Caudate nucleus (tissue), 63 donors: ENCODE measurements at places on chromosomes 2 and 18.
A peak's percentile ranks its signal among the peaks of the same experiment; 100 is the strongest.

DNA sequence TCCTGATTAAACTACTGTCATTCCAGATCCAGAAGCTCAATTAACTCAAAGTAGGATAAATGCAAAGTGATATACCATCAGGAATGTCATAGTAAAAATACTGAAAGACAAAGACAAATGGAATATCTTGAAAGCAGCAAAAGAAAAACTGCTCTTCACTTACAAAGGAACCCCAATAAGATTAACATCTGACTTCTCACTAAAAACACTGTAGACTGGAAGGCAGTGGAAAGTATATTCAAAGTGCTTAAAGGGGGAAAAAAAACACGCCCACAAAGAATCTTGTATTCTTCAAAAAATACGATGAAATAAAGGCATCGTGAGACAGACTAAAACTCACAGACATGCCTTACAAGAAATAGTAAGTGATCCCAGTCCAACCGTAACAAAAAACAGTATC is 195.7 kb downstream of the DOK6 start:
- DNase-seq, result no peak

DNA sequence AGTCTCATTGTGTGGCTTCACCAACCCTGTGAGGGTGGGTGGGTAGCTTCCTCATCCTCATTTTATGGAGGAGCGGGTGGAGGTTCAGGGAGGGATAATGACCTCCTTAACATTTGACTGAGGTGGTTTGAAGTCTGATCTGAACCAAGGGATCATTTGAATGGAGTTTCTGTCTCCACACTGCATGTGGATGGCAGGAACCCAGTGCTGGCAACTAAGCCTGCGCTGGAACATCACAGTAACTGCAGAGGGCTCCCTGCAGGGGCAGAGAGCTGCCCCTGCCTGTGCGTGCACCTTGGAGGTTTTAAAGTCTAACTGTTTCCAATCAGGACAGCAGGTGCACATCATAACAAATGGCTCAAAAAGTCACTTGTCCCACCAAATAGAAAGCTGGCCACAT is 3.3 kb downstream of the AGAP1 start:
- DNase-seq, result peak; percentile 23

- DNase-seq, result no peak
Observed at GRCh38 chr18:14922965-14923565, 175.1 kb downstream of the ANKRD30B start.

DNA sequence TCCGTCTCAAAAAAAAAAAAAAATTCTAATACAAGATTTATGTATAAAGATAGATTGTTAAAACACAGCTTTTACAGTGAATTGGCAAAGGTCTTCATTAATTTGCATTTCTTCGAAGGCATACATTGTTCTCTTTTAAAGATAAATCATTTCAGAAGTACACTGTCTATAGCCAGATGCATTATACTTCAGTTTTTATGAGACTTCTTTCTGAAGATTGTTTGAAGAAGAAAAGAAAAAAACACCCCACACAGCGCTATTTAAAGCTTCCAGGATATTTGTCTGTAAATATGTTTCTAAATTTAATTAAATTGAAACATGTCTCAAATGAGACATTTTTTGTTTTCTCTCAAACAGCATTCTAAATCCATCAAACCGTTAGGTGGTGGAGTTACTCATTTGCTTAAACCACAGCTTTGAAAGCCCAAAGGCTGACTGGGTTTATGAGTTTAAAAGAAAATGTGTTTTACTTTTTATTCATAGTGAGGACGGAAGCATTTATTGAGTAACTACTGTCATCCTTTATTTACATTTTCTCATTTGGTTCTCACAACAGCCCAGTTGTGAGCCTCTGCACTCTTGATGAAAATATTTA is 42.4 kb upstream of the C1GALT1C1L start:
- no peak for DNase-seq

DNA sequence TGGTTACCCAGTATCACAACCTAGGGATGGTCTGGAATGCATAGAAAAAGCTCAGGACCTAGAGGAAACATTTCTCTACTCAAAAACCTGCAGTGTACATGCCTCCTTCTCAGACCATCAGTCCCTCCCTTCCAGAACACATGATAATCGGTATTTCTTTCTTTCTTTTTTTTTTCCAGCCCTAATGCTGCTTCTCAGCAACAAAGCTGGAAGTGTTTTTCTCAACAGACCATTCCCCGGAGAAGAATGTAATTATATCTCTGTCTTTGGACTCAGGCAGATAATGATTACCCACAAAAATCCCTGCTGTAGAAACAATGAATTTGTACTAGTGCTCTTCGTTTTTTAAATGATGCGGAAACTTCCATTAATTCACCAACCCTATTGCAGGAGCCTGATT is 44.1 kb upstream of the NDUFV2 start:
- no peak for DNase-seq

- no peak for DNase-seq
Observed at GRCh38 chr2:96801786-96802595, 14.1 kb upstream of the CNNM3 start.

DNA sequence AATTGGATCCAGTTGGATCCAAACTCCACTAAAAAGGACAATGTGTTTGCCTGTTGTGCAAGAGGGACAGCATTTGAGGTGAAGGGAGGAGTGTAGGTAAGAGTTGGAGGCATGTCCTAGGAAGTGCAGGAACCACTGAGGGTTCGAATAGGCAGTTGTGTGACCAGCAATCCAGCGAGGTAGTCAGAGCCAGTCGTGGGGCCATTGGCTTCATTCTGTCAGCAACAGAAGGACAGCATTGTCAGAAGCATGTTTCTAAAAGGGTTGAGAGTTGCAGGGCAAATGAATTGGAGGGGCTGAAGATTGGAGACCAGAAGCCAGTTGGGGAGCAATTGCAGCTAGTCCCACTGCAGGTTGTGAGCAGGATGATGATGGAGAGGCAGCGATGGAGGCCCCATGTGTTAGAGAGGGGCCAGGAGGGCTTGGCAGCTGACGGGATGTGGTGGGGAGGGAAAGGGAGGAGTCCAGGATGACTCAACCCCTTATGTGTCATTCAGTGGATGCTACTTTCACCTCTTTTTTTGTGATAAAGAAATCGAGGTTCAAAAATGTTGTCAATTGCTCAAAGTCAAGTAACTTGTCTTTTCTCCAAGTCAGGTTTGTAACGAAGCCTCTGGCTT is 96.7 kb upstream of the SIX3 start:
- DNase-seq, result no peak

DNA sequence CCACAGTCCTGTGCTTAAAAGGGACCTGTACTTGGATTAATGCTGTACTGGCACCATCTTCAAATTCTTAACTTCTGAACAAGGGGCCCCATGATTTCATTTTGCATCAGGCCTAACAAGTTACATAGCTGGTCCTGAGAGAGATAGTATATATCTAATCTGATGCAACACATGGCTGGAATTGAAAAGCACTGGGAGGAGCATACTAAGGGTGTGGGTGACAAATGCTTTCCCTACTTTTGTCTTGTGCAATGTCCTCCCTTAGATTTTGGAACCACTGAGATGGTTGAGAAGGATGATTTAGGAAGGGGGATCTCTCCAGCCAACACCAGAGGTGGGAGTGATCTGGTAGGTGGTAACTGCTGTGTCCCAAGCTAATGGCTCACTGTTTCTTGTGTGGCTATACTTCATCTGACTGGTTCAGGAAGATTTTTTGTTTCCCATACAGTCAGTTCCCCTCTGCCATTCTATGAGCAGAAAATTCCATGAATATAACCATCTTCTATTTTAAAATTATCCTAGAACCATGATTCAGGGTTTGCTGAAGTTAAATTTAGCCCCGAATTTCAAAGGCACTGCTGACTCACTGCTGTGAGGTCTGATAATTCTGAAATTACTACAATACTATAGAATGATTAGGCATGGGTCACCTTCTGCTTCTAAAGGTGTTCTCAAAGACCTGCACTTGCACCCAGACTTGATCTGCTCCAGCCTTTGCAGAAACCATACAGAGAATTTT is 108.3 kb upstream of the NCKAP5 start:
- DNase-seq, result no peak

- no peak for DNase-seq
Observed at GRCh38 chr2:239315308-239315707, 85.5 kb downstream of the HDAC4 start.

- no peak for DNase-seq
Observed at GRCh38 chr2:126664234-126664633, 8.3 kb downstream of the GYPC start.
